ENCODE measurements at places on chromosomes 6 and 20. TPM values are rescaled to one million over a fixed set of nuclear protein-coding genes. Genes with fewer than 3 reads are reported as not detected.

The NFATC2 gene
- total RNA-seq, result 2.7 TPM

The HTR1E gene
- total RNA-seq, result not detected

The BCAS1 gene
- not detected for total RNA-seq

The PRDM13 gene
- not detected for total RNA-seq

The SIRPG gene
- total RNA-seq, result not detected

The MYBL2 gene
- 13.0 TPM for total RNA-seq

The BMP7 gene
- total RNA-seq, result not detected

DNA sequence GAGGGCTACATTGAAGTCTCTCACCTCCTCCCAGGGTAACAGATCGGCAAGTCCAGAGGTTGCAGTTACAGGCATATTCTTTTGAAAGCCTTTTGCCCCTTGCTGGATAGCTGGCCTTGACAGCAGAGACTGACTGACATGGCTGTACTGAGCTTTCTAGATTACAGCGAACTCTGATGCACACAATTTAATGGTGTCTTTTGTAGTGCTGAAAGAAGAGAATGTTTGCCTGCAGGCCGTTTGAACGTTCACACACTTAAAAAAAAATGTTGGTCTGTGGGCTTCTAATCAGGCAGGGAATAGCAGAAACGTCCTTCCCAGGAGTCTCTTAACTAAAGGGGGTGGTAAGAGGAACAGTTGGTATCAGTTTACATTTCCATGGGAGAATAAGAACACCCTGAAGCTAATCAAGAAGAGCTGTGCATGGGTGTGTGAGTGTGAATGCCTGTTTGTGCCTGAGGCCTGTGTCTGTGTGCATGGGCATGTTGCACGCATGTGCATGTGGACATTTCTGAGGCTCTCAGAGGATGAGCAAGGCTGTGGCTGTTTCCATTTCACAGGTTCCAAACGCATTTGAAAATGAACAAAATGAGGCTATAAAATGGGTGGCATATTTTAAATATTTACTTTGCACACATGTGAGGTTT, 213.9 kb upstream of the SSTR4 start:
- no peak for DNase-seq

- DNase-seq, result no peak
These were observed 43.7 kb downstream of the MAPK14 start for GRCh38 chr6:36071281-36071680.

DNA sequence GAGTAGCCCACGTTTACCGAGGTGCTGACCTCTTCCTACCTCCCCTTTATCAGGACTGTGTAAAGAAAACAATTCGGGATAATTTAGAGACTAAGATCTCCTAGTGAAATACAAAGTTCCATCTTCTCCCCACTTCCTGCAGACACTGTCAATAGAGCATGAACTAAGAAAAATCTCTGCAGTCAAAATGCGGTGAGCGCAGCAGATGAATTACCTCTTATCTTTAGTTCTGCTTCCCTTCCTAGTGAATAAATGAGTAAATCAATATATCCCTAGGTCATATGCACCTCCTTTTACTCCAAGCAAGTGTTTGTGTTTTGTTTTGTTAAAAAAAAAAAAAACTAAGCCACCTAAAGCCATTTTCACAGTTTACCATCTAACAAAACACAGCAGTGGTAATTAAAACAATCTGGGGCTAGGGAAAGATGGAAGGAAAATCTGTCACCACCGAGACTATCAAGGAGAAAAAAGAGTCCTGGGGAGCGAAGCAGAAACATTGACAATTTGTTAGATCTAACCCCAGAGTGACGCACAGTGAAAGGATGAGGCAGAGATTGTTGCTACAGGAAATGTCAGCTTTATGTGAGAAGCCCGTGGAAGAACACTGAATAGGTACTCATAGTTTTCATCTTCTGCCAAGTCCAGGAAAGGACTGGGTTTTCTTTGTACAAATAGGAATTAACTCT, 159.4 kb upstream of the SPTLC3 start:
- no peak for DNase-seq

DNA sequence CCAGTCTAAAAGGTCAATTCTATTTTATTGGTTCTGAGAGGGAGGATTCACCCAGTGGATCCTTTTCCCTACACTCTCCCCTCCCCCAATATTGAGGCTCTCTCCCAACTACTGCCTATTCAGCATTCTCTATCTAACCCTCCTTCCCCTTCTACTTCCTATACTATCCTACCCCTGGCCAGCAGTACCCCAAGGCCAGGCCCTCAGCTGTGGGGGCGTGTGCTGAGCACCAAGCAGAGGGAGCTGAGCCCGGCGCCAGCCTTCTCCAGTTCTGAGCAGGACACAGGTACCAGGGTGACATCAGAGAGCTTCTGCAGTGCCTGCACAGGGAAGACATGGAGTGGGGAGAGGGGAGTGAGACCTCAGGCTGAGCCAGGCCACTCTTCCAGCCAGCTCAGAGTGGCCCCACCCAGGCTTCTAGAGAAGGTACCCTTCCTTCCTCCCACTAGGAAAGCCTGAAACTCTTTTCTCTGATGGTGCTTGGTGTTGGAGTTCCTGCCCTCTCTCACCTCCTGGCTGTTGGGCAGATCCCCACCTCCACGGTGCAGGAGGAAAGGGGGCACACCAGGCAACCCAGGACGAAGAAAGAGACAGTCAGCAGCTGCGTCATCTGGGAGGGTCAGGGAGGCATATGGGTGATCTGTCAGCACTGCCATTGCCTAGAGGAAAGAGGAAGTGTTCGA, 1.9 kb downstream of the DDAH2 start:
- no peak for DNase-seq

DNA sequence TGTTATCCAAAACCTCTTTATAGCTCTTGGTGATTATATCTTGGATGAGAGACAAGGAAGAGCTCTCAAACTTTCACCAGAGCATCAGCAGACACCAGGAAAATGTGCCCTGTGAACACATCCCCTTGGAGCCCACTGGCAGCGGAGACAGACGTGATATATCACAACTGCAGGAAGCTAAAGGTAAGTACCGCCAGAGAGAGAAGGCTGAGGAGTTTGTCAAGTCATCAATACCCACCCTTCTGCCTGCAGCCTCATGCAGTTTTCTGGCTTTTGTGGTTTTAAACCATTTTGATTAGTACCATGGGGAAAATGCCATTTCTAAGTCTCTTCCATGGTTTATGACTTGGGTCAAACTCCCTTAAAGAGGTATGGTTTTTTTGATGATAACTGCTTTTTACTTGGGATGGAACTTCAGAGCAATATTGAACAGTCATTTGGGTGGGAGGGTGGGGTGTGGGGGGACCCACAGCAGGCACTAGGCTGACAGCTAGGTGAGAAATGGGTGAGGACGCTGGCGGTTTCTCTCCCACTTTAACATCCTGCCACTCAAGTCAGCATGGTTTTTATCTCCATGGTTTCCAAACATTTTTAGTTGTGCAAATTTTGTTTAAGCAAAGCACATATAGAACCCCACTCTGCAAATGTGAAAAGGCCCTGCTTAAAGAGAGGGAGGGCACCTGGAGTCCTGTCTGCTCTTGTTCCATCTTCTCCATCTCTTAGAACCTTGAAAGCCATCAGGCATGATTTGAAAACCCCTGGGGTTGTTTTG, 108.4 kb downstream of the SCML4 start:
- no peak for DNase-seq

DNA sequence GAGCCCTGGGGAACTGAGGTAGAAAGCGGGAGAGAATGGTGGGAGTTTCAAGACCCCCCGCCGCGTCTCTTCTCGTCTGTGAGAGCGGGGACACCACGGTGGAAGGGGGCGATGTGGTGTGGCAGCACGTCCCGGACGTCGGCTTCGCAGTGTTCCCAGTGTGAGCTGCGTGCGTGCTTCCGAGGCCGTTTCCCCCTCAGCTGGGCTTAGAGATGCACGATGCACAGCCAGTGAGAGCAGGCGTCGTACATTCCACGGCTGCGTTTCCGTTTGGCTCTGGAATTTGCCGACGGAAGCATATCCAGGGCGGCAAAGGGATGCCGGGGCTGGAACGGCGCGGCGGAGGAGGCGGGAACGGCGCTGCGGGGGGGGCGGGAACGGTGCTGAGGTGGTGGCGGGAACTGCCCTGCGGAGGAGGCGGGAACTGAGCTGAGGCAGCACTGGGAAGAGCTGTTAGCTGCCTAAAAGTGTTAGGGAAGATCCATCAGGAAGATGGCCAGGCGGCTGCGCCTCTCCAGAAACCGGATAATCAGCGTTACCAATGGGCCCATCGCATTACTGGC, 37.7 kb downstream of the KIF25 start:
- DNase-seq, result peak; percentile 81

DNA sequence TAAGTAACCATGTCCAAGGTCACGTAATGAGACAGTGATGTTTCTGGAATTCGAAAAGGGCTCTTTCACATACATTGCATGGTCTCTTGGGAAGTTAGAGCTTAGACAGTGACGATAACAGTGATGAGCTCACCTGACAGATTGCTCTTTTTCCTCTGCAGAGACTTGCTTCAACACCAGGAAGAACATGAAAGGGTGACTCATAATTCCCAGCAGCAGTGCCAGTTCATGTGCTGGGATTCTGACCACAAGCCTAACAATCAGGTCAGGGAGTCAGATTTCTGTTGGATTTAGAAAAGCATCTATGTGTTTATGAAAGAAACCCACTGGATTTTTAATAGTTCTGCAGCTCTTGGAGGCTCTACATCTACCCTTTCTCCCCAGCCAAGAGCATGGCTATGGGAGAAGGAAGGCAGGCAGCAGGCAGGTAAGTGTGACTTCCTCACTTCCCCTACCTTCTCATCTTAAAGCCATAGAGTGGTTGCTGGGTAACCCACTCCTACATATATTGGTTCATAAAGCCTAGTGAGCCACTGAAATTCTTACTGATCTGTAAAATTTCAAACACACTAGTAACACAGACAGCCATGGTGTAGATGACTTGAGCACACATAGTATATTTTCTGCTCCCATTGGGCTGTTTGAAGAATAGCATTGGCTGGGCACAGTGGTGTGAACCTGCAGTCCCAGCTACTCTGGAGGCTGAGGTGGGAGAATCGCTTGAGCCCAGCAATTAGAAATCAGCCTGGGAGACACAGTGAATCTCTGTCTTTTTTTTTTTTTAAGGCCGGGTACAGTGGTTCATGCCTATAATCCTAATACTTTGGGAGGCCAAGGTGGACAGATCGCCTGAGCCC, 44.4 kb upstream of the LOC128125822 start:
- DNase-seq, result peak; percentile 85

- DNase-seq, result no peak
These were observed 27.8 kb upstream of the PIM1 start for GRCh38 chr6:37142050-37142614.

DNA sequence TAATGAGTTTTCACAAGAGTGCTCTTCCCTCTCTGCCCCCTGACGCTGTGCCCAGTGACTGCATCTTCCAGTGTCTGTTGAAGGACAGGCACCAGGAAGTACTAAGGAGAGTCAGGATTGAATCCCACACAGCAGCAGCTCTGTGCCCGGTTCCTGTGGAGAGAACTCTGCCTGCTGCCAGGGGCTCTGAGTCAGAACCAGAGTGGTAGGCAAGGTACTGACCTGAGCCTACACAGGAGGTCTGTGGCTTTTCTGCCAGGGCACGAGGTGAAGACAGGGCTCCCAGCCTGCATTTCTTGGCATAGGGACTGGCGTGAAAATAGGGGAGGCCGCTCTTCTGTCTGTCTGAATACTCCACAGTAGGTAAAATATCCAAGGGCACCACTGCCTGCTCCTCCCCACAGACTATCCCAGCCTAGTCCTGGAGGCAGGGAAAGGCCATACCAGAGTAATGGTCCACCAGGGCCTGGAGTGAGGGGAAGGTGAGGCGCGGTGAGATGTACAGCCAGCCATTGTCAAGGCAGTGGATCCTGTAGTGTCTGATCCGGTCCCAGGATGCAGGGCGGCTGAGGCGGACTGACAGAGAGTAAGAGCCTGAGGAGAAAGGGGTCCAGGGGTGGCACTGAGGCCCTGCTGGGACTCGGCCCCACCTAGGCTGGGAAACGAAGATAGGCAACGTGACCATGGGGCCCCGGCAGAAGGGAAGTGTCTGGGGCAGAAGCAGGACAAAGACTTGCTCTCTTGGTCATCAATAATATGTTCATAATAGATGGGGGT, 9.4 kb downstream of the RAB5IF start:
- no peak for DNase-seq

DNA sequence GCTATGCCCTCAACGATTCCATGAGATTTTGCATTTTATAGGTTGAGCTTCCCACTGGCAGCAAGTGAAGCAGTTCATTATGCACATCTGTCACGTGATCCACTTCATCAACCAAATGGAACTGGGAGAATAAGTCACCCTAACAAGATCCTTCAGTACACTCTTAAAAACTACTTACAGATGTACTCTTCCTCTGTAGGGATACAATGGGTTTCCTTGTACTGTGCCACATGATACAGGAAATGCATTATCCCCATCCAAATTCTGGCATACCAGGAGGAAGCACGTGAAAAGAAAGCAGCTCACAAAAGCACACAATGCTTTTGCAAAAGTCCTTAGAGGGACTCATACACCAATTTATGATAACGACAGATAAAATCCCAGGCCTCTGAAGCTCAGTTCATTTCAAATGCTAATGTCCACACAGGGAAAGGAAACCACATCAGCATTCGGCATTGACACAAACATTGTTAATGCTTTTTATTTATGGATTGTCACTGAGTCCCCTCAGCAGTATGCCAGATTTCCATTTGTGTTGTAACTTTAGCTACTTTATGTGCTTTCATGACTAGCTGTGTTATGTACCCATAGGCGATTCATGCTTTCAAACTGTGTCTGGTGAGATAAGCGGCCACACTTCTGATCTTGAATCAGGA, 58.1 kb upstream of the REV3L start:
- DNase-seq, result peak; percentile 29

- DNase-seq, result no peak
These were observed 23.6 kb upstream of the ARMC12 start for GRCh38 chr6:35713006-35713767.

- DNase-seq, result peak; percentile 37
These were observed 290.8 kb downstream of the THBS2 start for GRCh38 chr6:168962886-168963285.

- DNase-seq, result no peak
These were observed 25.1 kb upstream of the CDH22 start for GRCh38 chr20:46333161-46333991.

GRCh38 chr20:58006346-58007316, 221.8 kb downstream of the ANKRD60 start:
- DNase-seq, result no peak

GRCh38 chr20:1513801-1514200, 22.6 kb upstream of the SIRPB2 start:
- no peak for DNase-seq

DNA sequence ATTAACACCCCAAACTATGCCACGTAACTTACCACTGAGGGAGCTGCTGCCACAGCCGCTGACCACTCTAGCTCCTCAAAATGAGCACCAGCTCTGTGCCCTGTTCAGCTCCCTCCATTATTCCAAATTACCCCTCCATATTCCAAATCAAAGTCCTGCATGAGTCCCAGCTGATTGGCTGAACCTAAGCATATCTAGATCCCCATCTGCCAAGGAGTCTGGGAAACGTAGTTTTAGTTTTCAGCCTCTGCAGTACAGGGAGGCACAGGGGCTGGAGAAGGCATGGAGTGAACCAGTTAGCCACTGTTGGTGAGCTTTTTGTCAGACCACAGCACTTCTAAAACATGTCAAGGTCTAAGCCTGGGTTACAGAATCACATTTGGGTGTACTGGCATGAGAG, 15.9 kb downstream of the UNC5CL start:
- no peak for DNase-seq

- DNase-seq, result no peak
These were observed 40.6 kb downstream of the CGA start for GRCh38 chr6:87054143-87054833.

GRCh38 chr6:110939429-110940200, 18.9 kb upstream of the GTF3C6 start:
- DNase-seq, result no peak

GRCh38 chr20:61734733-61735502, 330.8 kb downstream of the TAF4 start:
- no peak for DNase-seq

GRCh38 chr6:44233567-44234100, 10.2 kb downstream of the SLC29A1 start:
- DNase-seq, result no peak

Data from dermis microvascular lymphatic vessel endothelial cell (primary cell).